Smooth muscle cell of the coronary artery (primary cell): ENCODE measurements at places on chromosomes 7 and 10. TPM values are rescaled to one million over a fixed set of nuclear protein-coding genes. Genes with fewer than 3 reads are reported as not detected.

PON3 gene
- not detected in 2 replicates for total RNA-seq

DMBT1 gene
- total RNA-seq = under 0.01 and 0.12 TPM in 2 replicates

OR2A1 gene
- 0.08 and 0.12 TPM in 2 replicates for total RNA-seq

GARIN1A gene
- total RNA-seq = 0.53 and 0.82 TPM in 2 replicates

PNLIPRP3 gene
- total RNA-seq = not detected in 2 replicates

POU6F2 gene
- total RNA-seq = not detected in 2 replicates

RGR gene
- total RNA-seq = not detected in 2 replicates

MKRN1 gene
- 56.4 and 106 TPM in 2 replicates for total RNA-seq

RAB18 gene
- total RNA-seq = 38.8 and 42.7 TPM in 2 replicates

AASS gene
- 23.1 and 34.9 TPM in 2 replicates for total RNA-seq

FAM20C gene
- total RNA-seq = 23.0 and 58.4 TPM in 2 replicates

PIK3CG gene
- total RNA-seq = 0.12 TPM in 1 of 2 replicates, not detected in the other

PLXDC2 gene
- 2.1 and 27.1 TPM in 2 replicates for total RNA-seq

CYP2C8 gene
- not detected in 2 replicates for total RNA-seq

PVRIG gene
- total RNA-seq = not detected in 2 replicates

CCDC172 gene
- total RNA-seq = not detected in 2 replicates

RPEL1 gene
- 0.08 and 0.12 TPM in 2 replicates for total RNA-seq

RBP3 gene
- under 0.01 TPM in 1 of 2 replicates, not detected in the other for total RNA-seq

GSAP gene
- total RNA-seq = 1.4 and 3.2 TPM in 2 replicates

PCLO gene
- total RNA-seq = under 0.01 TPM in 1 of 2 replicates, not detected in the other
